ENCODE measurements at places on chromosomes 4 and X.

- no peak for DNase-seq
Measured at GRCh38 chr4:7812231-7812857, 127.3 kb downstream of the AFAP1 start.

- no peak for DNase-seq
Measured at GRCh38 chrX:49850028-49850427, 20.9 kb downstream of the PAGE4 start.

DNA sequence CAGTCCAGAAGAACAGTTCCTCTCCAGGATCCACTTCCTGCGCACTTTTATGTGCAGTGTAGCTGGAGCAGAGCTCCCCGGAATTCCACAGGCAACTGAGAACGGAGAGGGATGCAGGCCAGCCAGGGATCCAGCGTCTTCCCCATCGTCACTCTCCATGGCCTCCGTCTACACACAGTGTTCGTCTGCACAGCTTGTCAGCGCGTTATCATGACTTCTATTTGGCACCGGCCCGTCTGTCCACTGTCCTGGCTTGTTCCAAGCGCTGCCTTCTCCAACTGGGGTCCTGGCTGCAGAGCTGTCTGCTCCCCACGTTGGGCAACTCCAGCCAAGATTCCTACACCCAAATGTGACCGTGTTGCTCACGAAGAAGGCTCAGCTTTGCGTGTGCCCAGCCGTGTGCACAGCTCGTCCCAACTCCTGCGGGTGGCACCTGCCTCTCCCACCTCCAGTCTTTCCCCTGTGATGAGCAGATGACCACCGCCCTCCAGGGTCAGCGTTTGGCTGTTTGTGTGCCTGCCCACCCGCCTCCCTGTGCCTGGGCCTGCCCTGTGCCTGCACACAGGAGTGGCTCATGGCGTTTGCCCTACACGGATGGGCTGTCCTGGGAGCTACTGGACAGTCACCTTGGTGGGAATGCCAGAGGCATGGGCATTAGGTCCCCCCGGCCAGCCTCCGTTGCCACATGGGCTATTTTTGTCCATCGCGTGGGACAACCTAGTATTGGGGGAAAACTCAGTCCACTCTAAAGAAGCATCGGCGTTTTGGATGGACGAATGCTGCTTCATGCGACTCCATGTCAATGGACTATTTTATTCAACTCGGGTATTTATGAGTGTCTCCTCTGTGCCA is 2.2 kb upstream of the CTBP1 start:
- DNase-seq = no peak

DNA sequence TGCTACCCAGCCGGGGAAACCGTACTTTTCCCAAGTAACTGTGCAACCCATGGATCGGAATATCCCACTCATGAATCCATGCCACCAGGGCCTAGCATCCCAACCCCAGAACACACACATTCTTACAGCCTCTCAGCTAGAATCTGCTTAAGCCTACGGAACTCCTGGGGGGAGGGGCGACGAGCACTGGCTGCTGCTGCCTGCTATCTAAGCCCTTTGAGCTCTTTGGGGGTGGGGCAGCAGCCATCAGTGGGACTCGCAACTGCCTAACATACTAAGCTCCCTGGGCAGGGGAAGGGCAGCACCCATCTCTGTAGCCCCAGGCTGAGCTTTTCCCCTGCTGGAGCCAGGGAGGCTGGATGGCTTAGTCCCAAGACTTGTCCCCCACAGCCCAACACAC is 28.6 kb downstream of the NUDT10 start:
- no peak for DNase-seq

GRCh38 chr4:72970756-72971155 is 98.8 kb downstream of the COX18 start:
- no peak for DNase-seq

Data from stimulated activated CD8-positive, alpha-beta memory T cell treated with anti-CD3 and anti-CD28 coated beads, Interleukin-4, amount 100 ng/mL, for 4 hours (primary cell).